CD4-positive, alpha-beta T cell (primary cell): ENCODE measurements at places on chromosomes 4 and X.
A peak's percentile ranks its signal among the peaks of the same experiment; 100 is the strongest.

DNA sequence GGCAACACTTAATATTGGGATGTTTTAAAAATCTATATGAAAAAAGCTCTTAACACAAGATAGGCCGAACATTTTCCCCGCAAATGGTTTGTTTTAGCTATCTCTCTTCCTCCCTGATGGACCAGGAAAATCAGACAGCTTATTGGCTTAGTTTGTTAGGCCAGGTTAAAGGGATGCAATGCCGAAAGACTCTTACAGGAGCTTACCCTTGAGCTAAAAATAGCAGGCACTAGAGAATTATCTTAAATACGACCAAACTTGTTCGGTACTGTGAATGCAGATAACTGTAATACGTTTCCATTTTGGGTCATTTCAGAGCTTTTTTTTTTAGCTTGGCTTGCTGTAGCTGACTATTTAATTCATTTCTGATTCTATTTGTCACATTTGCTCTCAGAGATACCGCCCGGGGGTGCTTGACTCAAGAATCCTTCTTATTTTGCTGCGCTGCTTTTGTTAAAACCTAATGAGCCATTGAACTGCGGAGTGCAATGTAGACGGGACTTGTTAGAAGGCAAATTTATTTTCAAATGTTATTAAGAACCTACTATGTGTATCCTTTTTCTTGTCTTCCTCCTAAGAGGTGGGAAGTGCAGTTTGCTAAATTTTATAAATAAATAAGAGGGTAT is 23.3 kb downstream of the PPARGC1A start:
- no peak for DNase-seq

DNA sequence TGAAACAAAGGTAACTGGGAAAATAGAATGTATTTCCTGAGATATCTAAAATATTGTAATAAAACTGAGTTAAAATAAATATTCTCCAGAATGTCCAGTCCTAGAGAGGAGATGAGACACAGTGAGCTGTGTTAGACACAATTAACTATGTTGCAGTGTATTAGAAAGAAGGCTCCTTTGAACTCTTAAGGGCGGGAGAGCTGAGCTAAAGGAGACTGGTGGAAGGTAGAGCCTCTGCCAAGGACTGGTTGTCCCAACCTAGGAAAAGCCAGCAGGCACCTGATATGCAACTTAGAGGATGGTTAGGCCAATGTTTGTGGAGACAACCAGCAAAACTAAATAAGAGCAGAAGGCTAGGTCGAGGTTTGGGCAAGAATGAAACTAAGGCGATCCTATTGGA is 4.3 kb downstream of the ASB11 start:
- no peak for DNase-seq

- DNase-seq: no peak
Observed at GRCh38 chrX:71052721-71053120, 15.4 kb downstream of the SNX12 start.

- no peak for DNase-seq
Observed at GRCh38 chr4:154616731-154617130, 4.3 kb upstream of the FGG start.

DNA sequence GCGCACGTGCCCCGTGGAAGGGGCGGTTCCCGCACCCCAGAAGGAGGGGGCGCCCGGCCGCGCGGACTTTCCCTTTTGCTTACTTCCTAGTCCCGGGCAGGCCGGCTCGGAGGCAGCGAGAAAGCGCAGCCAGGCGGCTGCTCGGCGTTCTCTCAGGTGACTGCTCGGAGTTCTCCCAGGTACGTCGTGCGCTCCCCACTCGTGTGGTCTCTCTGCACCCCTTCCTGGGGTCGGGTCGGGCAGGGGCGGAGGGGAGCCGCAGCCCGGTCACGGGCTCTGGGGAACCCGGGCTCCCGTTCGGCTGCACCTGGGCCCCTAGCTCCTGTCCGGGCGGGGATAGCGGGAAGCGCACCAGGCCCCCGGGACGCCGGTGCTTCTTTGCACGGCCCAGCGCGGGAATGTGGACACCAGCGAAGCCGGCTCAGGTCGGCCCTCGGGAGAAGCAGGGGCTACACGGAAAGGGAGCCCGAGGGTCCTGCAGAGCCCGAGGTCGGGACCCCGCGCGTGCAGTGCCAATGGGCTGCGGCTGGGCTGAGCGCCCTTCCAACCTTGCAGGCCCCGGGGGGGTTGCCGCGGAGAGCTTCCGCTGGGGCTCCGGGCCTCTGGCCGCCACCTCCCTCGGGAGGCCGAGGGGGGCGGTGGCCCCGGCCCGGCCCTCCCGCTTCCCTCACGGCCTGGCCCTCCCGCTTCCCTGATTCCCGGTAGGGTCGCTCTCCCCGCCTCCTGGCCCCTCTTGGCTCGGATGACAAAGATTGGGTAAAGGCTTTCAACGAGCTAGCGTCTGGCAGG is at the start of gene TLR2:
TLR2 (plus strand) TSS at position 99 of the 789 bp plus-strand sequence. CDS start 18,628 bp downstream, outside the sequence.
- peak; percentile 42 for DNase-seq

DNA sequence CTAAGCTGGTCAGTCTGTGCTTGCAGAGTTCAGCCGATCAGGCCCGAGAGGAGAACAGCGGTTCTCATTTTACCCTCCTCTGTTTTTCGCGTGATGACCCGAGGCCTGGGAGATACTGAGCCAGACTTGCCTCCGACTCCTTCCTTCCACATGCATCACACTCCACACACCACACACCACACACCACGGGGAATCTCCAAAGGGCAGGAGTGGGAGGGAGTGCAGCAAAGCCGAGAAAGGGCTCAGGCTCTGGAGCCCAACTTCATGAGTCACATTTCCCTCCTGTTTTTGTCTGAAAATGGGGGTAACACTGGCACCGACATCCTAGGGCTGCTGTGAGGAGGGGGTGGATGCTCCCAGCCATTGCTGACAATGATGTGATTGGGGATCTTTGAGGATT is 38.9 kb downstream of the TKTL1 start:
- DNase-seq: no peak

DNA sequence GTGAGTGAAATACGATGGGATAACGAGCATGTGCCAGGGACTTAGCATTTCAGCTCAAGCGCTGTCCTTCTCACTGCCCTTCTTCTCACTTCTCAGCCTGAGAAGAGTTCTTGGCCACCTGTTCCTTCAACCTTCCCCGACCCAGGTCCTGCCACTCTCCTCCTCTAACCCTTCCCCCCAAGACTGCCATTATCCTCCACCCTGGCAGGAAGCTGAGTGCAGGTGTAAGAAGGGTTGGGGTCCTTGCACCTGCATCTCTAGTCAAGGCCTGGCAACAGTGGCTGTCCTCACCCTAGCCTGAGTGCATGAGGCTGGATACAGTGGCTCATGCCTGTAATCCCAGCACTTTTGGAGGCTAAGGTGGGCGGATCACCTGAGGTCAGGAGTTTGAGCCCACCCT is 19.9 kb upstream of the STIM2 start:
- DNase-seq: no peak

DNA sequence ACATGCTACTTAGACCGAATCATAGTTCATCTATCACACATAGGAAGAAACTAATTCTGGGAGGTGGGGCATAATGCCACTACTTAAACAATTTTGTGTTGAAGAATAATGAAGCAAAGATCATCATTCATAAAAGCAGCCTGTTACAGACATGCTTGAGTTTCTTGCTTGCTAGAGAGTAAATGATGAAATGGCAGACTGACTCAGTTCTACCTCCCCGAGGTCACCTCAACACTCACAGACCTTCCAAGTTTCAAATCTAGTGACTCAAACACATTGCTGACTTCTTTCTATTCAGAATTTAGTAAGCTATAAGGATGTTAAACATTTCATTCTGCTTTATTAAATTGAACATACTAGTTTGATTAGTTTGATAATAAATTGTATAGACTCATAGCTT is 636.5 kb upstream of the FRG1 start:
- no peak for DNase-seq

GRCh38 chr4:153450544-153450917 is 15.6 kb upstream of the TMEM131L start:
- peak; percentile 38 for DNase-seq

GRCh38 chr4:128635141-128635954 is 174.2 kb upstream of the JADE1 start:
- no peak for DNase-seq

GRCh38 chrX:153739754-153740486 is 15.3 kb downstream of the ABCD1 start:
- no peak for DNase-seq

DNA sequence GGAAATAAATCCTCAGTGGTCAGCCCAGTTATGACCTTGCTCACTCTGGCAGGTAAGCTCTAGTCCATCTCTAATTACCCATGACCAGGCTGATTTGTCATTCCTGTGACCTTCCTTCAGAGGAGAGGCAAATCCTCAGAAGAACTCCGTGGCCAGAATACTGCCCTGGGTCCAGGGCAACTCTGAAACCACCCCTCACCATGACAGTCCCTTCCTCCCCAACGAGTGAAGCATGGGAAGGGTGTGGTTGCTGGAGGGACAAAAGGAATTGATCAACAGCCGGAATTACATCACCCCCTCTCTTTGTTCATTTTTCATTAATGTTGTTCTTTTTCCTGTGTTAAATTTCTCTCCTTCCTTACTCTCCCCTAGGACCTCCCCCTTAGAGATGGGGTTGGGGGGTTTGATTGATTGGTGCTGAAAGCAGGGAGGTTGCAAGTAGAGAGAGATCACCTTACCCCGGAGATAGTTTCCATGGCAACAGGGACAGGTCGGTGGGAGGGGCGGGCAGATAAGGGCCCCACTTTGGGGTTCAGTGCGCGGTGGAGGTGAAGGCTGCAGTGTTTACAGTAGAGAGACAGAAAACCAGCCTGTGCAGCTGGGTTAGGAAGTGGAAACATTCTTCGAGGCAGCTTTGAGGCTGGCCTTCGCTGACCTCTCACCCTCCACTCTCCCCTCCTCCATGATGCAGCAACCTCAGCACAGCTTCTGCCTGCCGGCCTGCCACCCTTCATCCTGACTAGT is 647.4 kb downstream of the BCOR start:
- DNase-seq: peak; percentile 35

GRCh38 chr4:88613417-88613875 is 21.2 kb downstream of the HERC3 start:
- peak; percentile 90 for DNase-seq

GRCh38 chrX:151476604-151477303 is 79.7 kb downstream of the VMA21 start:
- no peak for DNase-seq

DNA sequence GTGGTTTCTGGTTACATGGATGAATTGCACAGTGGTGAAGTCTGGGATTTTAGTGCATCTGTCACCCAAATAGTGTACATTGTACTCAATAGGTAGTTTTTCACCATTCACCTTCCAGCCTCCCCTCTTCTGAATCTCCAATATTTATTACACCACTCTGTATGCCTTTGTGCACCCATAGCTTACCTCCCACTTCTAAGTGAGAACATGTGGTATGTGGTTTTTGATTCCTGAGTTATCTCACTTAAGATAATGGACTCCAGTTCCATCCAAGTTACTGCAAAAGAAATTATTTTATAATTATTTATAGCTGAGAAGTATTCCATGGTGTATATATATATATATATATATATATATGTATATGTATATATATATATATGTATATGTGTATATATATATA is 155.8 kb downstream of the HHIP start:
- no peak for DNase-seq

GRCh38 chr4:80183250-80184052 is 13.9 kb upstream of the PRDM8 start:
- peak; percentile 31 for DNase-seq

DNA sequence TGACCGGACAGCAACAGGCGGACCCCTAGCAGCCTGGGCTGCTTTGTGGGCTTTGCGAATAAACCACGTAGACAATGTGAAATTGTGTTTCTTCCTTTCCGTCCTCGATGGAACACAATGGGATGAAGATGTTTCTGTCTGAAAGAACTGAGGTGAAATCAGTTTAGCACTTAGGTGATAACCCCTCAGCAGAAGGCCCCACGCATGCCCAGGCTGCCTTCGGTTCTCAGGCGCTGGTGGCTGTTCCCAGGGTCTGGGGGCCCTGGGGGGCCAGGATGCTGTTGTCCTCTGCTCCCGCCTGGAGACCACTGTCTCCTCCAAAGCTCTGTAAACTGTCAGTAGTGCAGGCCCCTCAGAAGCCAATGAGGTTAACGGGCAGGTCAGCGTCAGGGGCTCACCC is 73.9 kb upstream of the HGFAC start:
- DNase-seq: no peak

DNA sequence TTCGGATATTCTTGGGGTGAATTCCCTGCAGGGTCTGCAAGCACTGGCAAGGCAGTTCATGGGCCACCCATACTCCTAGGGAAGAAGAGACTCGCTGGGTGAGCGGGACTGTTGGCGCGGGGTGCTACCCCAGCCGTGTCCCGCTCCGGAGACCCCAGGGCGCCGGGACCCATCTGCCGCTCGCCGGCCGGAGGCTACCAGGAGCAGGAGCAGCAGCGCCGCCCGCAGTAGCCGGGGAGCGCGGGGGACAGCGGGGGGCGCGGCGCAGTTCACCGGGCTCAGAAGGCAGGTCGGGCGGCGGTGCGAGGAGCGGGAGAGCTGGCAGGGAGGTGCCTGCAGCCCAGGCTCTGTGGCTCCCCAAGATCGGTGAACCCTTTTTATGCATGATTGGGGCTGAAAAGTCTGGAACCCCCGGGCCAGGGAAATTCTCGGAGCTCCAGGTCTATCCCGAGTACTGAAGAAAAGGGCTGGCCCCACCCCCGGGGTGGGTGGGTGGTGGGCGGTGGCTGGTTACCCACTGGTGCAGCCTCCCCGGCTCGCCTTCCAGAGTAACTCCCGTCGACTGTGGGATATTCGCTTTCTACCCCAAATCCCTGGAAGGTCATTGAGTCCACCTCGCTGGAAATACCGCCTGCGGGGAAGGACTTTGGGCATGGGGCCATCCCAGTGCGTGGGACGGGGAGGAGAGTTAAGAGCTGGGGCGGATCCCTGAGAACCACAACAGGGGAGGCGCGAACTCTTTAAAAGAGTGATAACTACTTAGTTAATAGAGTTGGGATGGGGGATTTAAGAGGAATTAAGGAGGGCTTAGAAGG is 37.6 kb downstream of the PF4 start:
- no peak for DNase-seq

DNA sequence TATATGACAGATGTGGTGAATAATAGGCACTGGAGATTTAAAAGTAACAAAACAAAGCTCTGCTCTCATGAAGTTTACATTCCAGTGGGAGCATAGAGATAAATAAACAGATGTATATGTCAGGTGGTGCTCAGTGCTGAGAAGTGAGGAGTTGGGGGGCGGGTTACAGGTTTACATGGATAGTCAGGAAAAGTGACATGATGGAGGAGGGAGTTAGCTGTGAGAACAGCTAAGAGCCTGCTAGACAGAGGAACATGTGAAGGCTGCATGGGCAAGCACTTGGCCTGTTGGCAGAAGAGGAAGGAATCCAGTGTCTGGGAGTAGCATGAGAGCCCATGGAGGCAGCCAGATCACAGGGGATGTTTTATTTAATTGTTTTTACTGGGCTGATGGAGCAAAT is 10.2 kb upstream of the TMEM156 start:
- DNase-seq: no peak

DNA sequence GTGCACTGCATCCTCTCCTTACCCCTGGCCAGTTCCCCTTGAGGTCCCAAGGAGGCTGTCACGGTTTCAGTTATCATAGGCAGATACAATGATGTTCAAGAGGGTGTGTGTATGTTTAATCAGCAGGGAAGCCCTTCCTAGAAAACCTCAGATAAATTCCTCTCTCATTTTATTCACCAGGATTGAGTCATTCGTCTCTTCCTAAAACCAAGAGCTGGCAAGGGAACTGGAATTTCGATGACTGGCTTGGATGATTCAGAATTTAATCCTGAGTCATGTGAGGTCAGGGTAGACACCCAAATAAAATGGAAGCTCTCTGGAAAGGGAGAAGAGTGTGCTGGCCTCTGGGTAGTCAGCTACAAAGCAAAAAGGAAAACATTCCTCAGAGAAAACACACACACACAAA is 106.2 kb upstream of the RAPGEF2 start:
- DNase-seq: no peak

GRCh38 chrX:13085526-13085925 is 41.1 kb upstream of the FAM9C start:
- peak; percentile 77 for DNase-seq
